ENCODE measurements at places on chromosomes 11 and 22. TPM values are rescaled to one million over a fixed set of nuclear protein-coding genes. Genes with fewer than 3 reads are reported as not detected.

The RIBC2 gene
- not detected for total RNA-seq

The CALCA gene
- 0.51 TPM for total RNA-seq

The SAA1 gene
- total RNA-seq = 1.5 TPM

The MS4A6A gene
- 22.2 TPM for total RNA-seq

The RFPL1 gene
- total RNA-seq = not detected

The SLC1A2 gene
- total RNA-seq = 8.8 TPM

The KCNQ1 gene
- total RNA-seq = 43.0 TPM

The FBXO7 gene
- 44.8 TPM for total RNA-seq

The MOGAT2 gene
- not detected for total RNA-seq

The C11orf42 gene
- not detected for total RNA-seq

The PHETA2 gene
- total RNA-seq = 4.5 TPM

The SNAP29 gene
- total RNA-seq = 23.6 TPM

The APOBEC3C gene
- 22.1 TPM for total RNA-seq

The TOP3B gene
- total RNA-seq = 13.1 TPM

The CCDC81 gene
- total RNA-seq = 0.59 TPM

The OR10A2 gene
- total RNA-seq = not detected

The CCDC87 gene
- 0.43 TPM for total RNA-seq

The ST3GAL4 gene
- 55.1 TPM for total RNA-seq

The BDNF gene
- total RNA-seq = 8.4 TPM

The LIF gene
- 0.78 TPM for total RNA-seq

The OR10A3 gene
- not detected for total RNA-seq

The APOA1 gene
- 47.2 TPM for total RNA-seq

The KRTAP5-8 gene
- total RNA-seq = not detected

Measured in cardiac septum (tissue), 1 donor.